NCI-H1105 (cell line): ENCODE measurements at places on chromosomes 6 and 20.

- no peak for DNase-seq
These were observed at the start of gene CTSZ for GRCh38 chr20:59006864-59007664. Gene CTSZ (minus strand): TSS chr20:59007254. CDS start chr20:59007128, 126 bp downstream.

DNA sequence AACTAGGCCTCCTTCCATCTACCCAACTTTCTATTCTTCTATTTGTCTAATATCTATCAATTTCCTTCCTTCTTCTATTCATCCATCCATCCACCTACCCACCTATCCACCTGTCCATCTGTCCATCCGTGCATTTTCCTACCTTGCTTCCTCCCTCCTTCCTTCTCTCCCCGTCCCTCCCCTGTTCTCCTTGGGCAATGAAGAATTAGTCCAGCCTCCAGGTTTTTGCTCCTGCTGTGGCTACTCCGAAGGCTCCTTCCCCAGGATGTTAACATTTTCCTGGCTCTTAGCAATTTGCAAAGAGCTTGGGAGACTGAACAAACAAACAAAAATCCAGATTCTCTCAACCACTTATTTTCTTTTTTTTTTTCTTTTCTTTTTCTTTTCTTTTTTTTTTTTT, 81.6 kb downstream of the KCNB1 start:
- no peak for DNase-seq

DNA sequence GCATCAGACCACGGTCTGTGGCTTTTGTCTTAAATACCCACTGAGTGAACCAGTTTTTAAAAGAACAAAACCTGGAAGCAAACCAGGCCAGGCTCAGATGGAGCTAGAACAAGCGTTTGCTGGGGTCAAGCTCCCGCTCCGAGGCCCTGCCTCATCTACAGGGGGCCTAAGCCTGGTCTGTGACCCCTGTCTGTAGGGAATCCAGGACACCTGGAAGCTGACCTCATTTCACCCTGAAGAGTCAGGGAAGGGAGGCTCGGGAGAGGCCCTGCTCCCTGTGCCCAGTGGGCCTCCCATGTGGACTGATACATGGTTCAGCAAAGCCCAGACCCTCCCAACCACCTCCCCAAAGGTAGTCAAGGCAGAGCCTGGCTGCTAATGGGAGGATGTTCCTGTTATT, 26.8 kb upstream of the DLGAP4 start:
- no peak for DNase-seq

DNA sequence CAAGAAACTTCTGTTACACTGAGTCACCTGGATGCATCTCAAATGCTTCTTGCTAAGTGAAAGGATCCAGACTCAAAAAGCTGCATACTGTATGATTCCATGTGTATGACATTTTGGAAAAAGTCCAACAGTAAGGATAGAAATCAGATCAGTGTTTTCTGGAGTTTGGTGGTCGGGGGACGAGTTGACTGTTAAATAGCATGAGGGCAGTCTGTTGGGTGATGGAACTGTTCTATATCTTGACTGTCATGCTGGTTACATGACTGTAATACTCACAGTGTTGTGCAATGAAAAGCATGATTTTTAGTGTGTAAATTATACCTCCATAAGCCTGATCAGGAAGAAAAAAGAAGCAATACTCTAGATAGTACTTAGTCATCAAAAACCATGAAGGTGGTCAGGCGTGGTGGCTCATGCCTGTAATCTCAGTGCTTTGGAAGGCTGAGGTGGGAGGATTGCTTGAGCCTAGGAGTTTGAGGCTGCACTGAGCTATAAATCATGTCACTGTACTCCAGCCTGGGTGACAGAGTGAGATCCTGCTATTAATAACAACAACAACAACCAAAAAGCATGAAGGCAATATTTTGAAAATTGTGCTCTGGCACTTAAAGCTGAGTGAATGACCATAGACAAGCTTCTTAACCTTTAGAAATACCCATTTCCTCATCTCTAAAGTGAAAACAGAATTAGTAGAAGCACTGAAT, 30.5 kb upstream of the SASH1 start:
- DNase-seq = no peak

DNA sequence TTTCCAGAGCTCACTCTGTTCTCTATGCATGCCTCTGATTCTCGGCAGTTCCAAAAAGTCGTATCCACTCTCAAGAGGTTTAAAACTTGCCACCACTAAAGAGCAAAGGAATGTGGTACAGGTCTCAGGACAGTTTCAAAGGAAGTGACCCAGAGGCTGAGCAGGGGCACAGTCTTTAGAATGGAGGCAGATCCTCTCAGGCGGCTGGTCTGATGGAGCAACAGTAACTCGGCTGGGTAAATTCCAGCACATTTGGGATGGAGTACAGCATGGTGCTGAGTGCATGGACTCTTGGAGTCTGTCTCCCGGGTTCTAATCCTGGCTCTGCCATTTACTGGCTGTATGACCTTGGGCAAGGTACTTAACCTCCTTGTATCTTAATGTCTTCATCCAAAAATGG, 88.1 kb upstream of the BACH2 start:
- DNase-seq = no peak

GRCh38 chr6:21457647-21458046, 135.9 kb upstream of the SOX4 start:
- no peak for DNase-seq

DNA sequence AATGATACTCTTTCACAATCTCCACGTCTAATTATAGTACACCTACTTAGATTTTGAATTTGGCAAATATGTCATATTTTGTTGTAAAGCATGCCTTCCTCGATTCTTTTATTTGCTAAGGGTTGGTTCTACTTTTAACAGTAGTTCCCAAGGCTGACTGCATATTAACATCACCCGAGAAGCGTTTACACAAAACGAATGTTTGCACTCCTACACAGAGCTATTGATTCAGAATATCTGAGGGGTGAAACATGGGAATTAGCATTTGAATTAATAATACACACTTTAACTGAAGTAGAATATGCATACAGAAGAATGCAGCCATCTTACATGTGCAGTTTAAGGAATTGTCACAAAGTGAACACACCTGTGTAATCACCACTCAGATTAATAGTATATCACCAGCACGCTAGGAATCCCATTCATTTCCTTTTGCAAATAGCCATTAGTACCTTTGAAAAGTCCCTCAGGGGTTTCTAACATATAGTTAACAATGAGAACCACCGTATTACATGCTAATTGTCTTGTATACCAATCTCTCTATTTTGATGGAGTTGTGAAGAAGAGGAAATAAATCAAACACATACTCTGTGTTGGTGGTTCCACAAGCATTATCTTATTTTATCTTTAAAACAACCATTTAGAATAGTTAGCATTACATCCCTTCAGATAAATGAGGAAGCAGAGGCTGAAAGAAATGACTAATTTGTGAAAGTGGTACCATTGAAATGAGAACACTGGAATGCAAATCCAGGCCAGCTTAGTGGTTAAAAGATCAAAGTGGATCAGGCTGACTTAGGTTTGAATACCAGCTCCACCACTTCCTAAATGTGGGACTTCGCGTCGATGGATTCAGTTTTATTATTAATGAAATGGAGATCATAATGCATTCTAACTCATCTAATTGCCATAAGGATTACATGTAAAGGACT, 317.6 kb downstream of the HDGFL1 start:
- no peak for DNase-seq

DNA sequence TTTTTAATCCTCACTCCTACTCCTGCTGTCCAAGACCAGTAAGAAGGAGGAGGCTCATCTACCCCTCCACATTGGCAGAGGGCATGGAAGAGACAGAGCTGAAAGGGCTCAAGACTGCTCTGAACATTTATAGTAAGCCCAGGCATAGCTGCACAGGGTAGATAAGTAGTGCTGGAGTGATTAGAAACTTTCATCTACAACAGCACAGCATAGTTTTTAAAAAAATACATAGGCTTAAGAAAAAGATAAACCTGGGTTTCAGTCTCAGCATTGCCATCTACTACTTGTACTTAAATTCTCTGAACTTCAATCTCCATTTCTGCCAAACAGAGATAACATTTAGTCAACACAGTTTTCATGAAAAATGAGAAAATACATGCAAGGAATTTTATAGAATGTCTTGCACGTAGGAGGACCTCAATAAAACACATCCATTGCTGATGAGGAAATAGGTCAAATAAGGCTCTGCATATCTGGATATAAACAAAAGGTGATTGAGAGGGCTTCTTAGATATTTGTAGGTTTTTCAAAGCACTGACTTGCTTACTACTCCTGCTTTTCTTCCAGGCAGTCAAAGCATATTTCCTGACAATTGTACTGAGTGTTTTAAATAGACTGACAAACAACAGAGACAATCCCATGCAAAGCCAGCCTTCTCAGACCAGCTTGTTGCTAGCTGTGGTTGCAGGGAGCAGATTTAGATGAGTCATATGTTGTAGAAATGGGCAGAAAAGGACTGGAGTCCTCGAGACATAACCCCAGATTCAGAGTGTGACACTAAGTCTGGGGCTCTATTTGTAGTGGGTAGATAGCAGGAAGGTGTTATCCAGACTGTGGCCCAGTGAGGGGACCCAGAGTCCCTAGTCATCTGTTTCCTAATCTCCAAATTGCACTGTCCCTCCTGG, 107.4 kb upstream of the TAB2 start:
- DNase-seq = no peak

DNA sequence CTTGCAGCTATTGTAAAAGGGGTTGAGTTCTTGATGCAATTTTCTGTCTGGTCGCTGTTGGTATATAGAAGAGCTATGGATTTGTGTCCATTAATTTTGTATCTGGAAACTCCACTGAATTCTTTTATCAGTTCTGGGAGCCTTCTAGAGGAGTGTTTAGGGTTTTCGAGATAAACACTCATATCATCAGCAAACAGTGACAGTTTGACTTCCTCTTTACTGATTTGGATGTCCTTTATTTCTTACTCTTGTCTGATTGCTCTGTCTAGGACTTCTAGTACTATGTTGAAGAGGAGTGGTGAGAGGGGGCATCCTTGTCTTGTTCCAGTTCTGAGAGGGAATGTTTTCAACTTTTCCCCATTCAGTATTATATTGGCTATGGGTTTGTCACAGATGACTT, 120.8 kb upstream of the SSTR4 start:
- DNase-seq = no peak

DNA sequence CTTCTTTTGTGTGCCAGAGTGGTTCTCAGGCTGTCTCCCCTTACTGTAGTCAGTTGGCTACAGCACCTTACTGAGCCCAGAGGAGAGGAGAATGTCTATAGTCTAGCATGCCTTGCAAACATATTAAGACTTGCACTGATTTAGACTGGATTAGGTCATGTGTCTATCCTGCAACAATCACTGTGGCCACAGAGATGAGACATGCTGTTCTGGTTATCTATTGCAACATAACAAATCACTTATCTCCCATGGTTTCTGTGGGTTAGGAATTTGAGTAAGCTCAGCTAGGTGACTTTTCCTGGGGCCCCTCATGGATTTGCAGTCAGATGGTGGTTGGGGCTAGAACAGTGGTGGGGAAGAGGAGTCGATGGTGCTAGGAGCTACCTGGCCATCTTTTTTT, 261.3 kb downstream of the SOD2 start:
- DNase-seq = no peak

GRCh38 chr6:28969129-28969528, 36.0 kb downstream of the ZNF311 start:
- no peak for DNase-seq

GRCh38 chr6:150535818-150536220, 63.9 kb upstream of the PLEKHG1 start:
- no peak for DNase-seq

DNA sequence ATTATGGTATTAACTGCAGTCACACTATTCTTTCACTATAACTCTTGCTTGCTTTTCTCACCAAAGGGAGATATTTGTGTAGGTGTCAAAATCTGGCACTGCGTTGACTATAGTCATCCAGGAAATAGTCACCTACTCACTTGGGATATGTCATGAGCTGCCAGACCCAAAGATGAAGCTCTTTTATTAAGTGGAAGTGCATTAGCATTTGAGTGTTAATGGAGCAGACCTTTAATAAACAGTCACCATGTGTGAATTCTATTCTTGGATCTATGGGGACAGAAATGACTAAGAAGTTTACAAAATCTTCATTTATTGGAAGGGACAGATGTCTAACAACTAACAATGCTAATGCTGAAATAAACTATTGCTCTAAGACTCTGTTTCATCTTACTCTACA, 130.1 kb upstream of the NEDD9 start:
- DNase-seq = no peak

- peak; percentile 69 for DNase-seq
These were observed 800 bp downstream of the RWDD2A start for GRCh38 chr6:83193747-83194566.

- DNase-seq = no peak
These were observed 67.0 kb downstream of the ARMC2 start for GRCh38 chr6:108915258-108915657.

- no peak for DNase-seq
These were observed 53.0 kb downstream of the DEK start for GRCh38 chr6:18211338-18211737.

DNA sequence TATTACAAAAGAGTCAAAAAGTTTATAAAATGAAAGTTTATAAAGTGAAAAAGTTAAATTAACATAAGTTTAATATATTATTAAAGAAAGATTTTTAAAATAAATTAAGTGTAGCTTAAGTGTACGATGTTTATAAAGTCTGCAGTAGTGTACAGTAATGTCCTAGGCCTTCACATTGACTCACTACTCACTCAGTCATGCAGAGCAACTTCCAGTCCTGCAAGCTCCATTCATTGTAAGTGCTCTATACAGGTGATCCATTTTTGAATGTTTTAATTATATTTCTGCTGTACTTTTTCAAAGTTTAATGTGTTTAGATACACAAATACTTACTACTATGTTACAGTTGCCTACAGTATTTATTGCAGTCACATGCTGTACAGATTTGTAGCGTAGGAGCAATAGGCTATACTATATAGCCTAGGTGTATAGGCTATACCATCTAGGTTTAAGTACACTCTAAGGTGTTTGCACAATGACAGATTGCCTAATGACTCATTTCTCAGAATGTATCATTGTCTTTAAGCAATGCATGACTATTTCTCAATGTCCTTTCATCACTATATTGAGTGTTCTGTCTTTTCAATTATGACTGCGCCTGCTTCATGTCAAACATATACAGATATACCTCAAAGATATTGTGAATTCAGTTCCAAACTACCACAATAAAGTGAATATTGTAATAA, 1110.3 kb upstream of the MAP3K7 start:
- no peak for DNase-seq

- no peak for DNase-seq
These were observed 1.5 kb upstream of the MSH5 start for GRCh38 chr6:31737991-31738979.

GRCh38 chr6:123527406-123527805, 109.3 kb downstream of the TRDN start:
- no peak for DNase-seq

GRCh38 chr6:125154761-125155135, 1.2 kb downstream of the TPD52L1 start:
- DNase-seq = no peak
